ENCODE measurements at places on chromosomes 4 and X.

GRCh38 chr4:37687194-37687562 lies 1.0 kb upstream of the RELL1 start:
- DNase-seq = no peak

GRCh38 chr4:2982012-2982411 lies 18.6 kb downstream of the GRK4 start:
- DNase-seq = no peak

GRCh38 chrX:100600758-100601157 lies 16.0 kb downstream of the TNMD start:
- DNase-seq = no peak

DNA sequence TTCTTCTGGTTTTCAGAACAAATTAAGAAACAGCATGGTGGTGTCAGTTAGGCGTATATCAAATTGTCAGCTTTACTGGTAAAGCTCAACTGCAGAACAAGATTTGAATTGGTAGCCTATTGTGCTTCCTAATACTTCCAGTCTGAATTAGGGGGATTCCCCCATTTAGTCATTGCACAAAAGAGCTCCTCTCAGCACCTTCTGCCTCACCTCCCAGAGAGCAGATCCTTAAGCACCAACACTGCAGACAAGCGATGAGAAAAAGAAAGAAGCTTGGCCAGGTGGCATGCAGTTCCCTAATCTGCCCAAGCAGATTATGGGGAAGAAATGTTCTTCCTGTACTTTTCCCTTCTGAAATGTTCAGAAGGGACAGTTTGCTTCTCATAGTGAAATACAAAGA lies 9.2 kb downstream of the MAP9 start:
- no peak for DNase-seq

DNA sequence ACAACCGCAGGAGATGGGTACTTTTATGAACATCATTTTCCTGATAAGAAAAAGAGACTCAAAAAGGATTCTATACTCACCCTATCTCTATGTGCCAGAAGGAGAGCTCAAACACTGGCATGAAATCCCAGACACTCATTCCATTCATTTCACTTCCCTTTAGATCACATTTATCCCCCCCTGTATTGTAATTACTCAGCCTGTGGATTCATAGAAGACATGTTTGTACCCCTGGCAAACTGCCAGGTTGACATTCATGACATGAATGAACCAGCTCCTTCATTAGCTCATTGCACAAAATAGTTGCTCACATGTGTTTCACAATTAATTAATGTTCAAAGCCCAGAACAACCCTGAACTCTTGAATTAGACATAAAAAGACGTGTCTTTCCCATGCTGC lies 4.9 kb downstream of the SMR3A start:
- DNase-seq = no peak

GRCh38 chrX:11575332-11575731 lies 90.4 kb downstream of the ARHGAP6 start:
- no peak for DNase-seq

All from chondrocyte (in vitro differentiated cells).